ENCODE measurements at places on chromosomes 13 and 19.

DNA sequence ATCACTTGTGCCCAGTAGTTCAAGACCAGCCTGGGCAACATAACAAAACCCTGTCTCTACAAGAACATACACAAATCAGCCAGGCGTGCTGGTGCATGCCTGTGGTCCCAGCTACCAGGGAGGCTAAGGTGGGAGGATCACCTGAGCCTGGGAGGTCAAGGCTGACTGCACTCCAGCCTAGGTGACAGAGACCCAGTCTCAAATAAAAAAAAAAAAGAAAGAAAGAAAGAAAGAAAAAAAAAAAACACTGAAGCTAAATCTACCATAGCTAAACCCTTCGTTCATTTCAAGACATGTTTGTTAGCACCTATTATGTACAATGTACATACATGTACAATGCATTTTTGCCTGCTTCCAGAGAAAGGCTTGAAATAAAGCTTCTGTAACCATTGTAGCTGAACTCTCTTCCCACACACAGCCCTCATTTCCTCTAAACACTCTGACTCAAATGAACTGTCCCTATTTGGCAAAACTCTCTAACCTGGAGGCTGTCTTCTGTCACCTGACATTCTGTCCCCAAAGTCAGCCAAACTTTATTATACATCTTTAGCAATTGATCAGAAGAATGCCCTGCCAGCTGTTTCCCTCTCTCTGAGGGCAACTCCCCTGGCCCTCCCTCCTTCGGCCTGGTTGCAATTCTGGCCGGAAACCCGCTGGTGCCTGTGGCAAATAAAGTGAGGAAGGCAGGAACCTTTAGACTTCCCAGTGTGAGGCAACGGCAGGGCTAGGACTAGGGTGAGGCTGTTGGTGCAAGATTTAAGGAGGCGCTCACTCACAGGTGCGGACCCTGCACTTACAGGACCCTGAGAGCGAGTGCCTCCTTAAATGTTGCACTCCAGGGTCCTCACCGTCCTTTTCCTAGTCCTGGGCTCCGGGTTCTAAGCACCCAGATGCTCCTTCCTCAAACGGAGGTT, 1.8 kb downstream of the ETHE1 start:
- no peak for DNase-seq

DNA sequence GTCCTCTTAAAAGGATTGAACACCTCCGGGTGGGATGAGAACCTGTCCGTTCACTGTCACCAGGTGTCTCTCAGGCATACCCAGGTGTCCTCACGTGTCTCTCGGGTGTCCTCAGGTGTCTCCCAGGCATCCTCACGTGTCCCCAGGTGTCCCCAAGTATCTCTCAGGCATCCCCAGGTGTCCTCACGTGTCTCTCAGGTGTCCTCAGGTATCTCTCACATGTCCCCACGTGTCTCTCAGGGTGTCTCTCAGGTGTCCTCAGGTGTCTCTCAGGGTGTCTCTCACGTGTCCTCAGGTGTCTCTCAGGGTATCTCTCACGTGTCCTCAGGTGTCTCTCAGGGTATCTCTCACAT, 33.8 kb downstream of the ATP4B start:
- DNase-seq: no peak

GRCh38 chr13:98110749-98111148, 32.1 kb upstream of the FARP1 start:
- no peak for DNase-seq

GRCh38 chr19:8036434-8037099, 16.0 kb upstream of the CCL25 start:
- DNase-seq: no peak

DNA sequence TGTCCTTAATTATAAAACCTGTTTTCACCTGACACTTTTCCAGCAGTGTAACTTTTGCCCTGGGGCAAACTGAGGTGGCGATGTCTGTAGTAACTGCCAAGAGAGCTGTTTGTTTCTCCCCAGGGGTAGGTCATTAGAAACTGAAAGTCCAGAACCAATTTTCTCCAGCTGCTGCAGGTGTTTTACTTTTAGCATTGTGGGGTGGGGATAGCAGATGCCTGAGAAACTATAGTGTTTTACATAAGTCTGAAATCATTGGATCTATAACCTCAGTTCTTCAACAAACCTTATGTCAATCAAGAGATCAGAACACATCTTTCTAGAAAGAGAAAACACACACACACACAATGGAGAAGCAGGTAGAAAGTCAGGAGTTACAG, 92.7 kb downstream of the LHFPL6 start:
- no peak for DNase-seq

- no peak for DNase-seq
Observed at GRCh38 chr13:28498481-28499115, 3.7 kb upstream of the FLT1 start.

DNA sequence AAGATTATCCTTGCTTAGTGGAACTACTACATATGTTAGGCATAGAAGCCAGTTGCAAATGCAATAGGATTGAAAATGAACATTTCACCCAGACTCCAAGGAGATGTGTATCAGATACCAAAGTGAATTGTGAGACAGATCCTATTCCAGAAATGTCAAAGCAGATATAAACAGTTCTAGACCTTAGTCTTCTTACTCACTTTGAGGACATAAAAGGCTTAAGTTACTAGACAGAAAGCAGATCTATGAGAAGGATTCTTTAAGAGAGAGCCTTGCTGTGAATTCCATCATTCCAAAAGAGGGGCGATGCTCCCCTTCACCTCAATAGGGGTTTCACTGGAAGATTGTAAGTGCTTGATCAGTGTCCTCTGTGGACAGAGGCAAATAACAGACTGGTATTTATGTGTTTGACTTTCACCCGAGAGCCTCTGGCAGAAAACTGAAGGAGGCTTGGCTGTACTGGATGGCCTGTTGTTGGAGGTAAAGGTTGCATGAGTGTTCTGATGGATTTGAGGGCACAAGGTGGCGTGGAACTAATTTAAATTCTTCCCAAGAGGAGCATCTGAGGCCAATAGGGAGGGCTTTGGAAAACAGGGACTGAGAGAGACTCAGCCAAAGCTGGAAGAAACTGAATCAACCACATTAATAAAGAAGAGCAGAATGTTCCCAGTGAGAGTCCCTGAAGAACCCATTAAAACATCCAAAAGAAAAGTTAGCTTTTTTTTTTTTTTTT, 194.8 kb downstream of the DCLK1 start:
- no peak for DNase-seq

GRCh38 chr19:47240996-47241918, 10.3 kb upstream of the BBC3 start:
- peak; percentile 92 for DNase-seq

DNA sequence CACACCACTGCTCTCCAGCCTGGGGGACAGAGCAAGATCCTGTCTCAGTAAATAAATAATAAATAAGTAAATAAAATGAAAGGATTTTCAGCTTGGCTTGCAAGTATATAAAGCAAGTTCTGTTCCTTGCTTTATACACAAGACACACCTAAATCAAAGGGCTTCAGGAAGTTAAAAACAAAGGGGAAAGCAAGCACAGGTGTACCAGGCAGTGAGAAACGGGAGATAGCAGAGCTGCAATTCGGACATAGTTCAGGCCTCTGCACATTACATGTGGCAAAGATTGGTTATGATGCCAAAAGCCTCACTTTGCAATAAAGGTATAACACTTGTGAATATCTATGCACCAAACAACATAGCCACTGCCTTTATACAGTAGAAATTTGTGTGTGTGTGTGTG, 47.5 kb downstream of the MYO9B start:
- no peak for DNase-seq

- no peak for DNase-seq
Observed at GRCh38 chr19:8097681-8098567, 45.4 kb downstream of the CCL25 start.

GRCh38 chr19:33796164-33796875, at the start of gene KCTD15:
Gene KCTD15 (plus strand): TSS chr19:33796870. CDS start chr19:33800455, 3,585 bp downstream.
- peak; percentile 50 for DNase-seq

GRCh38 chr19:45613926-45614725, 12.1 kb upstream of the GPR4 start:
- DNase-seq: no peak

DNA sequence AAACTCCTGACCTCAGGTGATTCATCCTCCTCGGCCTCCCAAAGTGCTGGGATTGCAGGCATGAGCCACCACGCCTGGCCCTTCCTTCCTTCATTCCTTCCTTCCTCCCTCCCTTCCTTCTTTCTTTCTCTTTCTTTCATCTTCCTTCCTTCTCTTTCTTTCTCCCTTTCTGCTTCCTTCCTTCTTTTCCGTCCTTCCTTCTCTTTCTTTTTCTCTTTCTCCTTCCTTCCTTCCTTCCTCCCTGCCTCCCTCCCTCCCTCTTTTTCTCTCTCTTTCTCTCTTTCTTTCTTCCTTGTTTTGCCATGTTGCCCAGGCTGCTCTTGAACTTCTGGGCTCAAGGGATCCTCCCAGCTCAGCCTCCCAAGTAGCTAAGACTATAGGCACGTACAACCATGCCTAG, 36.5 kb upstream of the MUC16 start:
- no peak for DNase-seq

GRCh38 chr13:49253310-49253709, 5.6 kb downstream of the CDADC1 start:
- DNase-seq: no peak

DNA sequence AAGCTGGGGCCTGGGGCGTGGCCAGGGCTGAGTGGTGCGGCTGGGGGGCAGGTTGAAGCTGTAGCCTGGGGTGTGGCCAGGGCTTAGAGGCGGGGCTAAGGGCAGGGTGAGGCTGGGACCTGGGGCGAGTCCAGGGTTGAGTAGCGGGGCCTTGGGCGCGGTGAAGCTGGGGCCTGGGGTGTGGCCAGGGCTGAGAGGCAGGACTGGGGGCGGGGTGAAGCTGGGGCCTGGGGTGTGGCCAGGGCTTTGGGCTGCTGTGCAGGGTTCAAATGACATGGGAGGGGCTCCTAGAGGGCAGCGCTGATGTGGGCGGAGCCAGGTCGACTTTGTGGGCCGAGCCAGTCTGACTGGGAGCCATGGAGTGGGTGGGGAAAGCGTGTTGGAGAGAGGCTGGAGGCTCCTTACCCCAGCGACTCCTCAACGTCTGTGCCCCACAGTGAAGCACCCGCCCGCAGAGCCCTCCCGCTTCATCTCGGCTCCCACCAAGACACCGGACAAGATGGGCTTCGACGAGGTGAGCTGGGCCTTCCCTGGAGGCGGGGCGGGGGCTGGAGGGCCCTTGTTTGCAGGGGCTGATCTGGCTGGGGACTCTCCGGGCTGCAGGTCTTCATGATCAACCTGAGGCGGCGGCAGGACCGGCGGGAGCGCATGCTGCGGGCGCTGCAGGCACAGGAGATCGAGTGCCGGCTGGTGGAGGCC, 21.5 kb downstream of the COLGALT1 start:
- DNase-seq: no peak

GRCh38 chr13:27868641-27869435, 51.0 kb upstream of the PDX1 start:
- no peak for DNase-seq

GRCh38 chr13:51068501-51068900, 42.6 kb downstream of the C13orf42 start:
- DNase-seq: no peak

DNA sequence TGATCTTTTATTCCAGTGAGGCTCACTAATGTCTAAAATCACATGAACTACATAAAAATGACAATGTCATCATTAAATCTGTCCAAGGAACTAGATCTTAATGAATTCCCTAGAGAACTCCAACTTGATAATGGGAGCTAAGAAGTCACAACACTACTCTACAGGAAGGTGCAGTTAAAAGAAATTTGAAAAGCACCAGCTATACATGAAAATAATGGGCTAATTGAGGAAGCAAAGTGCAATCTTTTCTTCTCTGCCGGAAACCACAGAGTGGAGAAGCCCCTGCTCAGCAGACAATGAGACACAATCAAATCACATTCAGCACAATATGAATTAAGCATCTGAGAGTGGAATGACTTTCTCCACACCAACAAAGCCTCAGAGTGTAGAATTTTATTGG, 261.7 kb downstream of the LHFPL6 start:
- DNase-seq: no peak

GRCh38 chr19:14048443-14049153, 13.3 kb downstream of the PALM3 start:
- DNase-seq: no peak

DNA sequence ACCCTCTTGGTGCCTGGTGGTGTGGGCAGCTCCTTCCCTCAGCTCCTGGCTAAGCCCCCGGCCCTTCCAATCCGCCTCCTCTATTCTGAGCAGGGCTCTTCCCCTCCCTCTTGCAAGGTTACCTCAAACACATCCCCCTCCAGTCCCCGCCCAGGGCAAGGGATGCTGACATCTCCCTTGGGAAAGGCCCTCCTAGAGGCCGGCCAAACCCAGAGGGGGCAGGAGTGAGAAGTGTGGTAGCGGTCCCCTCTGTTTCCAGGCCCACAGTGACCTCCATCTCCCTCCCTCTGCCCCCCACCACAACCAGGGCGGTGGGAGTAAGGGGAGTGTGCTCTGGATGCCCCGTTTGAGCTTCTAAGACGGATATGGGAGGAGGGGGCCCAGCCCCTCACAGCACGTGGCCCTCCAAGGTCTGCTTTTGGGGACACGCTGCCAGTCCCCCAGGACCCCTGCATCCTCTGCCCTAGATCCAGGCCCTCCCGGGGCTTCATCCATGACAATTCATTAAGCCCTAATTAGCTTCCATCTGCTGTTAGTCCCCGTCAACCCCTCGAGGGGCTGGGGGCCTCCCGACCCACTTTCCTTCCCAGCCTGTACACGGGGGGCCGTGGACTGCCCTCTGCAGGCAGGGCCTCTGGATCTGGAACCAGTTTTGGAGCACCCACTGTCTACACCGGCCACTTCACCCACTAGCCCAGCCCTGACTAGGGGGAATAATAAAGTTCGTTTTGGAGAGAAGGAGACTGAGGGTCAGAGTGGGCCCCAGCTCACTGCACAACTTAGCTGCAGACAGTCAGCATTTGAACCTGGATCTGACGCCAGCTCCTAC, 2.3 kb downstream of the LINGO3 start:
- DNase-seq: no peak

DNA sequence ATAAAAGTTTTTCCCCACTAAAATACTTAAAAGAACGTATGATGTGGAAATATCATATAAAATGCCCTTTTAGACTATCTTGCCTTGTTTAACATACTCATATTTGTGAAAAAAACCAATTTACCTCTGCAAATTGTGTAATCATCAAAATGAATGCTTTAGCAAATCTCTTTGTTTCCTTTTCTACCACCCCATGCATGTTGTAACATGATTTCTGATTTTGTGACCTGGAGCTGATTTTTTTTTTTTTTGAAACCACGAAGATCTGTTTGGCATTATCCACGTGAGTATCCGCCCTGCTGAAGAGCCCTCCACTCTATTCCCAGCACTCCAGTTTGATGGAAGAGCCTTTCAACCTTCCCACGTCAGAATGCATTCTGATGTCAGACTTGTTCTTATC, 245.8 kb upstream of the NBEA start:
- DNase-seq: no peak

GRCh38 chr19:19207637-19208572, 3.9 kb upstream of the NCAN start:
- peak; percentile 31 for DNase-seq

DNA sequence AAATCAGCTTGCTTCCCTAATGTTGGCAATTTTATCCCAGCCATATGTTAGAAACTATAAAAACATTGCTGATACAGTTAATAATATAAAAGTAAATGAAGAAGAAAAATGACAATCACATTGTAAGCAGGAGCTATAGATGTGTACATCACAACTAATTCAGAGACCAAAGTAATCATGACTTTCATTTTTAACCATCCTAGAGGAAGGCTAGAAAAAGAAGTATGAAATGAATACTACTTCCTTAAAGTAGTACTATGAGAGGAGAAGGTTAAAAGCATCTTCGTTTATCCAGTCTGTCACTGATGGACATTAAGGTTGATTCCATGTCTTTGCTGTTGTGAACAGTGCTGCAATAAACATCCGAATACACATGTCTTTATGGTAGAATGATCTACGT, 135.5 kb downstream of the IRS2 start:
- no peak for DNase-seq
